ENCODE measurements at places on chromosomes 4 and X.

- no peak for DNase-seq
Observed at GRCh38 chrX:153571534-153571908, 27.4 kb downstream of the CCNQ start.

DNA sequence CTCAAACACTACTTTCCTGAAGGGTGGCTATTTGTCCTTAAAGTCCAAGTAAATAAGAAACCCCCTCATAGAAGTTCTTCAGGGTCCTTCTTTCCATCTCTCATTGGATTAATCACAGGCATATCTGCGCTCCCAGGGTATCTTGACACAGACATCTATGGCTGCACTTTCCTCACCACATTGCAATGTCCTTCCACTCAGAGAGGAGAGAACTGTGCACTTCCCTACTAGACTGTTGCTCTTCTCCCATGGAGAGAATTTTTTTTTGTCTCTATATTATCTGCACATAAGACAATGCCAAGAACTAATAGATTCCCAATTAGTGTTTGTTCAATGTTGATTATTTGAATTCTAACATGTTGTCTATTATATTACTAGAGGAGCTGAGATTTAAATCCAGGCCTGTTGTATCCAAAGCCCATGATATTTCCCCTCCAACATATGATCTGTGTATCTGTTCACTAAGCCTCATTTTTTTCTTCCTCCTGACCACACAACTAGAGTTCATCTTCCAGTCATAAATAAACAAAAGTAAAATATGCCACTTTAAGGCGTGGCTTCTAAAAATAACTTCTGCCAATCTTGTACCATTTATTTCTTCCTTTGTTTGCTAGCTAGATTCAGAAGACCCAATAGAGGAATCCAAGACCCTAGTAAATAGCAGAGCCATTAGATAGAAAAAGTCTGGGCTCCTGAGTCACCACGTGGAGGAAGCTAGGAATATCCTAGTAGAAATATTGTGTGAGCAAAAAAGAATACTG is 61.5 kb upstream of the FAM241A start:
- no peak for DNase-seq

GRCh38 chr4:112832493-112832892 is 195.6 kb downstream of the LARP7 start:
- DNase-seq, result no peak

- no peak for DNase-seq
Observed at GRCh38 chrX:86930419-86930818, 587.2 kb upstream of the KLHL4 start.

GRCh38 chr4:7829652-7830580 is 109.7 kb downstream of the AFAP1 start:
- no peak for DNase-seq

GRCh38 chr4:176654565-176655216 is 138.0 kb downstream of the VEGFC start:
- DNase-seq, result no peak

GRCh38 chrX:68675571-68675970 is 28.1 kb downstream of the STARD8 start:
- DNase-seq, result no peak

DNA sequence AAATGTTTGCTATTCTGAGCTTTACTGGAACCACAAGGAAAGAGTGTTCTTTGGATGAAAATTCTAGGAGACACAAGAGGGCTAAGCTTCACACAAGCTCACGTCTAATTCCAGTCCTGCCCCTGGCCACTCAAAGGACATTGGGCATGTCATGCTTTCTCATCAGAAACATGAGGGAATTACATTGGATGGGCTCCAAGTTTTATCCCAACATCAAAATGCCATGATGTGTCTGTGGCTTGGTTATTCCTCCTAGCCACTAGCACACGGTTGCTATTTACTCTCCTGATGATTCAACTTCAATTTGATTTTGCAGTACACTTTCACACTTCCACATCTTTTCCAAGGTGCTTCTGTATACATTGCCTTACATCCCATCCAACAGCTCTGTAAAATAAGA is 149.6 kb upstream of the FAM9B start:
- no peak for DNase-seq

DNA sequence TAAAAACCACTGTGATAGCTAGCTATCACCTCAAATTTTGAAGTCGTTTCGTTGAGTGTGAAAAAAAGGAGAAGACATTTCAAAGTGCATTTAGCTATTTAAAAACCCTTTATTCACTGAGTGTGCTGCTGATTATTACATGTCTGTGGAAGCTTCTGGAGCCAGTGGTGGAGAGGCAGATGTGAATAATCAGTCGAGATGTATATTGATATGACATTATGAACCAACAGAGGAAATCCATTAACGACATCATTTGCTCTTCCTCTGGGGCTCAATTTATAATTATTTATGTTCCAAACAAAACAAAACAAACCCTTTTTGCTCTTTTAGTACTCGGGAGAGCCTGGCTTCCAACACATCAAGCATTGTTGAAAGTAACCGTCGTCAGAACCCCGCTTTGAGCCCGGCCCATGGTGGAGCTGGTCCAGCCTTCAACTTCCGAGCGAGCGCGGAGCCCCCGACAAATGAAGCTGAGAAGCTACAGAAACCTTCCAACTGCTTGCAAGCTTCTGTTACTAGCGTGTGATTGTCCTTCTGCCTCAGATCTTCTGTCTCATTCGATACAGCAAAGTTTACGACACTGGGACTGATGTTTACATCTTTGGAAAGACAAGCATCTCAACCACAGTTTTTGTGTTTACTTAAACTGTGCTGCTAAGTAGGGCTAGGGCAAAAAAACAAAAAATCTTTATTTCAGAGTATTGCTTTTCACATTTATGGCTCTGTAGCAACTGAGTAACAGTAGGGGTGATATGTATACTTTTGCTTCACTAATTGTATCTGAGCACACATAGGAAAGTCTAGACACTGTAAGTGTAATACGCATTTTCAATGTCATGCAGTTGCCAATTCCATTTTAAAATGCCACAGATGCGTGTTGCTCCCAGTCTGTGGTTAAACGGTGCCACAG is 111.9 kb downstream of the STOX2 start:
- no peak for DNase-seq

DNA sequence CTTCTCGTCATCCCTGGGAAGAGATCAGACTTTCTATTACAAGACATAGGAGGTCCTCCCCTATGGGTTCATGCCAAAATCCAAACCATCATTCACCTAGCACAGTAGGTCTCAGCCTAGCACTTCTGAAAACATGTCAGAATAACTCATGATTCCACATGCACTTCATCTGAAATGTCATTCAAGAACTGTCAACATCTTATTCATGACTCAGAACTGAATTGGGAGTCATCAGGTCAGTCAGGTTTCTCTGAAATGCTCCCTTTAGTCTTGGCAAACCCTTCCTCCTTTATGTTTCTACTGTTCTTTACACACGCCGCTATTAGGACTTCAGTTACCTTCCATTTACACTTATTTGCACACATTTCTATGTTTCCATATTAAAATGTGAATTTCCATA is 67.2 kb downstream of the ANTXR2 start:
- DNase-seq, result no peak

DNA sequence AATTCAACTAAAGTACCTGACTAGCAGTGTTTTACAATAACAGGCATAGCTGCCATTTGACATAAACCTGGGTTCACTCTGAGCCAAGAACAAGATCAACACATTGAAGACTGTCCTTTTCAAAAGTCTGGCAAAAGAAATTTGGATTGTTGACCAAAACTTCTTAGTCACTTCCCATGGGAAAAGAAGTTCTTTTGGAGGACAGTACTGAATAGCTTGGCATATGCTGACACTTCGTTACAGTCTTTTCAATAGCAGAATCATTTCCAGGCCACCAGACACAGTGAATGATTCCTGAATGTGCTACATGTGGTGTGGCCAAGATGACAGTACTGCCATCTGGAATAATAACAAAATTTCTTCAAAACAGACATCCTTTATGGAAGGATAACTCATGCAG is 560.3 kb downstream of the GRID2 start:
- no peak for DNase-seq

- DNase-seq, result no peak
Observed at GRCh38 chrX:19720236-19720635, 167.2 kb downstream of the SH3KBP1 start.

- no peak for DNase-seq
Observed at GRCh38 chrX:13170966-13171558, 126.6 kb upstream of the FAM9C start.

DNA sequence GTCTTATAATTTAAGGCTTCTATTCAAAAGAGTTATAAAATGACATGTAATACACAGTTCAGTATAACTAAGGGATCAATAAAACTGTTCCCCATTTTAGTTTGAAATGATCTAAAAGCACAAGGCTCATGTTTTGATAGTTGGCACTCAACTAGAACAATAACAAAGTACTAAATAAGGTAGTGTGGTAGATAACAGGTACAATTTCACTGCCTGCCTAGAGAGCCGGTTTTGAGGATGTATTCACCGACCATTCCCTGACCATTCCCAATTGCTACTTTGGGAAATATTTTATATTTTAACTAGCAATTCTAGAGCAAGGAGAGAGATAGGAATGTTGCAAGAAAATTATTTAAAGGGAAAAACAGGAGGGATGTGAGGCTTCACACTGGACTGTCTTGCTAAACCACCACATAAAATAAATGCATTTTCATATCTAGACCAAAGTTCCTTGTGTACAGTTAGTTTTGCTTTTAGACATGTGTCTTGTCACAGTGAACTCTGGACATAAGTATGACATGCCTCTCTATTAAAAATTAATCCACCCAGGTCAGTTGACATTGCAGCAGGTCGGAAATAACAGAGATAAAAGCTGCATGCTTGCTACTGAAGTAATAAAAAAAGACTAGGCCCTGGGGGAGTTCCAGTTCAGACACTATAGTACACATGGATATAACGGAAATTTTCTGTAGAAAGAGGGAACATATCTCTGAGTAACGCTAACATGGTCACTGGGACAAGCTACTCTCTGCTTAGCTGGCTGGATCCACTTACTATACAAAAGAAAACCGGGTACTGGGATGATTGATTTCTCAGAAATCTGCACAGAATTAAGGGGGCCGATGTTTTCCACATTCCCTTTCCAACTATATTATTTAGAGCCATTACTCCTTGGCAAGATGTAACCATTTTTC is 56.3 kb upstream of the NAP1L5 start:
- DNase-seq, result no peak

GRCh38 chr4:8314691-8315255 is 45.2 kb downstream of the HTRA3 start:
- DNase-seq, result no peak

- no peak for DNase-seq
Observed at GRCh38 chr4:169397762-169398161, 127.0 kb upstream of the SH3RF1 start.

- DNase-seq, result no peak
Observed at GRCh38 chrX:27966955-27967354, 14.3 kb downstream of the DCAF8L1 start.

DNA sequence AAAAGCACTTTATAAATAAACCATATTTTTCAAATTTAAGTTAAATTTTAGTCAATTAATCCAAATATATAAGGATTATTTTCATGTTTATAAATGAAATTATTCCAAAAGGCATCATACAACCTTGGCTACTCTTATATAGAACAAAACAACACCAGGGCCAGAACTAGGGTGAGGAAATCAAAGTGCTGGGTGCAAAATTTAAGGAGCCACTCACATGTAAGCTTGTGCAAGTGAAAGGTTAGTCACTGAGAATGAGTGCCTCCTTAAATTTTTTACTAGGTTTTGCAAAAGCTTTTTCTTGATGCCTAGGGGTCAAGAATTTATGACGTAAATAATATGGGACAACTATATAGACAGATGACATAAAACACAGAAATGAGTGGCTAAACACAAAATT is 83.4 kb upstream of the COX18 start:
- DNase-seq, result no peak

GRCh38 chr4:3827616-3828492 is 61.7 kb downstream of the ADRA2C start:
- DNase-seq, result no peak

DNA sequence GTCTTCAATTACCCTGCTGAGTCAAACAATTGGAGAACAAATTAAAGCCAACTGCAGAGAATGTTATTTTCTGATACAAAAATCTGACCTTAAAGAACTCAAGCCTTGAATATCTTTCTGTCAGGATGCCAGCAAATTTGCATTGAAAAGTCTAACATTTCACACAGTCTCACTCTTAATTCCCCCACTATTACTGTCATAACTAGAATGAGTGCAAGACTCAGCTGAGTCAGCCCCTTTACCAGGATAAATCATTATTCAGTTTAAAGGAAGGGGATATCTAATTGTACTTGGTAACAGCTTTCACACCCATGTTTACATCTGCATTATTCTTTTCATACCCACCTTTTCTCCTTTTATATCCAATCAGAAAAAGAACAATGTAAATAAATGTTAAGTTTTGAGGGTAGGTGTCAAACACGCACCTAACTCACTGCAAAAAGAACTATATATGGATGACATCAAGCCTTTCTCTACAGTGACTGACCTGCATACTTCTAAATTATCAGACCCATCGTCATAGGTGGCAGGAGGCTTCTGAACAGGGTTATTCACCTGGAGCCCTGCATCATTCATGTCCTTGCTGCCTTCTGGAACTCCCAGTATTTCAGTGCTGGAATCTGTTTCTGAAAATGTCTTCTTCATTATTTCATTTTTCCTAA is 117.4 kb downstream of the TMA16 start:
- no peak for DNase-seq

DNA sequence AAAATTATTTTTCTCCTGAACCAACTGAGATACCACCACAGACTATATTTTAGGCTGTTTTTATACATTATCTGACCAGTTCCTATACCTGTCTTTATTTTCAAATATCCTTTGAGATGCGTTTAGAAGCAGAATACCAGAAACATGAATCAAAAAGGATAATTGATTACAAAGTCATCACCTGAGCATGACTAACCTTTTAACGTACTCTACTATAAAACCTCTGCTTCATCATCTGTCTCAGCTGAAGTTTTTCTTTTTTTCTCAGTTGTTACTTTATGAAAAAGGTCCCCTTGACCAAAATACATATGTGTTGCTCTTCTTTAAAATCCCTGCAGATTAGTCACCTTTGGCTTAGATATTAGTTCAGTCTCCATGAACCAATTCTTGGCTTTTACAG is 109.8 kb downstream of the AMMECR1 start:
- DNase-seq, result no peak

- DNase-seq, result no peak
Observed at GRCh38 chr4:129966175-129966574, 870.2 kb downstream of the C4orf33 start.

GRCh38 chr4:4524364-4524763 is 17.5 kb downstream of the STX18 start:
- no peak for DNase-seq

DNA sequence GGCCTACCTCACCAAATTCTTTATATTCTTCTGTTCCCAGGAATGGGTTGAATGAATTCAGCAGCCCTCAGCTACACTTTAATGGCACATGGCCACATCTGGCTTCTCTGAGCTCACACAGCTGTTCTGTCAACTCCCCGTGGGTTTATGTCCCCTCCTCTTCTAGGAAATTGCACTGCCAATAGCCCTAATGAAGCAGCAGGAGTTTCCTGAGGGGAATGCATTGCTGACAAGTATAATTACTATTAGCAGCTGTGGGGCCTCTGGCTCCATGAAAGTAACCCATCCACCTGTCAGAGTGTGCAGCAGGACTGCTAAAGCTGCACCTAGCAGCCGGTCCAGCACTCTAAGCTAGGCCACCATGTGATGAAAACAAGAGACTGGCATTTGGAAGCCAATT is 50.3 kb downstream of the FTHL17 start:
- no peak for DNase-seq

GRCh38 chr4:110087070-110087708 is 111.2 kb downstream of the ELOVL6 start:
- no peak for DNase-seq

GRCh38 chrX:49000636-49001035 is 1.4 kb downstream of the GRIPAP1 start:
- no peak for DNase-seq

GRCh38 chrX:10496345-10496965 is 123.9 kb downstream of the MID1 start:
- no peak for DNase-seq

All from stimulated activated CD8-positive, alpha-beta memory T cell treated with anti-CD3 and anti-CD28 coated beads, Interleukin-15, amount 100 ng/mL, for 1 hour (primary cell).